NCI-H1092 treated with DMSO at 0.1 percent for 48 hours (cell line): ENCODE measurements at places on chromosomes 1 and 21.
A peak's percentile ranks its signal among the peaks of the same experiment; 100 is the strongest.

- no peak for DNase-seq
Measured at GRCh38 chr1:31689854-31690253, 14.0 kb downstream of the COL16A1 start.

- DNase-seq = no peak
Measured at GRCh38 chr1:180946541-180947498, 34.1 kb downstream of the KIAA1614 start.

GRCh38 chr1:231147896-231148295 is 14.0 kb upstream of the TRIM67 start:
- no peak for DNase-seq

DNA sequence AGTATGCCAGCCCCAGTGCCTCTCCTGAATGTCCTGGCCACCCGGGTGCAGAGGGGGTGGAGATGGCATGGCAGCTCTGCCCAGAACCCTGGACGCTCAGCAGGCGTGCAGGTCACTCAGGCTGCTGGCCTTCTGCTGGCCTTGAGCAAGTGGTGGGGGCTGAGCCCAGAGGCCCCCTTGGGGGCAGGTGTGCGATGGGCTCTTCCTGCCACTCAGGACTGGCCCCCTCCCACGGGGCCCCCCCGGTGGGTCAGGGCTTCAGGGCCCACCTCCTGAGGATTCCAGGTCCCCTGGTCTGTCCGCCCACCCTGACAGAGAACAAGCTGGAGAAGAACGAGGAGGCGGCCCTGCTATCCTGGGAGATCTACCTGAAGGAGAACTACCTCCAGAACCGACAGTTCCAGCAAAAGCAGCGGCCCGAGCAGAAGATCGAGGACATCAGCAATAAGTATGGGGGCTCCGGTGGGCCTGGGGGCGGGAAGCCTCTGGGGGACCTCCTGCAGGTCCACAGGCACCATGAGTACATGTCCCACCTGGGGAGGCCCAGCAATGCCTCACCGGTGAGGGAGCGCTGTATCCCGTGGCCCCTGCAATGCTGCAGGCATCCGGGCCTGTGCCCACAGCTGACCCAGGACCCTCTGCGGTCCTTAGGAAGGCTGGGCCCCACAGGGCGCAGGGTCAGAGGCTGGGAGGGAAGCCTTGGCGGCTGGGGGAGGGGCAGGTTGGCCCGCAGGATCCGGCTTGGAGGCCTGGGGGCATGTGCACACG is 37.0 kb upstream of the LRRC3 start:
- no peak for DNase-seq

DNA sequence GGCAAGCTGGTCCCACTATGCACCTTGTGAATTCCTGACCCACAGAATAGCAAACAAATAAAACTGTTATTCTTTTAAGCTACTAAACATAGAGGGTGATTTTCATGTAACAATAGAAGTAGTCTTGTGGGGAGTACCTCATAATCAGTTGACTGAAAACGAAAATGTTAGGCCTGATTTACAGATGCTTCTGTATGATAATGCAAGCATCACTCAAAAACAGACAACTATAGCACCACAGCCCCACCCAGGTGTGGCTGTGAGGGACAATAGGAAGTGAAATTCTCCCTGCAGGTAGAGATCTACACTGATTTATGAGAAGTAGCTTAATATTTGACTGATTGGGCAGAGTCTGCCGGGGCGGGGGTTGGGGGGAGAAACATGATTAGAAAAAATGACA is 26.5 kb upstream of the KRTAP19-8 start:
- no peak for DNase-seq

- no peak for DNase-seq
Measured at GRCh38 chr1:109864047-109864822, 46.4 kb upstream of the CSF1 start.

DNA sequence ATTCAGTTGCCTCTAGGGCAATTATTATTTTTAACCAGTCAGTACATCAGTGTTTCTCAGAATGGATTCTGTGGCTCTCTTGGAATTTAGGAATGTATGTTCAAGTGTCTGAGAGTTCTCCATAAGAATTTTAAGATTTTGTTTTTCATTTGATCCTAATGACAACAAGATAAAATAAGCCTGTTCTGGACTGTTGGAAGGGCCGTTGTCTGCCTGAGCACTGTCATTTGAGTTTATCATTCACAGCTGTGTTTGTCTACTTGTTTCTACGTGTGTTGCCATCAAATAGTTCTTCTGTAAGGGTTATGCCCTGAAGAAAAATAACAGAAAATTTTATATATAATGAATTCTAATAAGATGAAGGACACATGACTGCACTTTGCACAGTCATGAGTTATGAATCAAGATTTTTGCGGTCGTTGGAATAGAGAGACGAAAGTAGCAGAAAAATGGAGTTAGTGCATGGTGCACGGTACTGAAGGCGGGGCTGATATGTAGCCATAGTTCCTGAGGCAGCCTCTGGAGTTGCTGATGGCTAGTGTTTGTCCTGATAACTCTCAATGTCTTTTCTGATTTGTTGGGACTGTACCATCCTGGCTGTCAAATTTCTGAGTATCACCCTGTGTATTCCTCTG is 92.5 kb downstream of the NOS1AP start:
- DNase-seq = no peak

GRCh38 chr1:183096894-183097293 is 73.7 kb downstream of the LAMC1 start:
- DNase-seq = no peak

GRCh38 chr1:14970115-14970798 is 183.3 kb upstream of the TMEM51 start:
- no peak for DNase-seq

- no peak for DNase-seq
Measured at GRCh38 chr1:92690212-92690906, 94.5 kb downstream of the EVI5 start.

- DNase-seq = peak; percentile 39
Measured at GRCh38 chr1:212607206-212607912, 1.2 kb upstream of the ATF3 start.

DNA sequence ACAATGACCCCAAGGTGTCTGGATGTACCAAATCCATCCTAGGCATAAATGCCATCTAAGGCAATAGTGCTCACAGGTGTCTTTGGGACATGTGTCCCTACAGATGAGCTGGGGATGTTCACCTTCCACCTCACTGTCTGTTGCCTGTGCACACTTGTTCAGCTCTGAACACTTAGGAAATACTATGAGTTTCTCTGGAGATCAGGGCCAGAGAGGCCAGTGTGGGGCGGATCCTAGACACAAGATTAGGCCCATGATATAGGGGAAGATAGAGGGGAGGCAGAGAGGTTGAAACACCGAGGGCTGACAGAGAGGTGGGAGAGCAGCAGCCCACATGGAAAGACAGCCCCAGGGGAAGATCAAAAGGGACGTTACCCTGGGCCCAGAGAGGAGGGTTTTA is 25.6 kb downstream of the C1orf116 start:
- no peak for DNase-seq

DNA sequence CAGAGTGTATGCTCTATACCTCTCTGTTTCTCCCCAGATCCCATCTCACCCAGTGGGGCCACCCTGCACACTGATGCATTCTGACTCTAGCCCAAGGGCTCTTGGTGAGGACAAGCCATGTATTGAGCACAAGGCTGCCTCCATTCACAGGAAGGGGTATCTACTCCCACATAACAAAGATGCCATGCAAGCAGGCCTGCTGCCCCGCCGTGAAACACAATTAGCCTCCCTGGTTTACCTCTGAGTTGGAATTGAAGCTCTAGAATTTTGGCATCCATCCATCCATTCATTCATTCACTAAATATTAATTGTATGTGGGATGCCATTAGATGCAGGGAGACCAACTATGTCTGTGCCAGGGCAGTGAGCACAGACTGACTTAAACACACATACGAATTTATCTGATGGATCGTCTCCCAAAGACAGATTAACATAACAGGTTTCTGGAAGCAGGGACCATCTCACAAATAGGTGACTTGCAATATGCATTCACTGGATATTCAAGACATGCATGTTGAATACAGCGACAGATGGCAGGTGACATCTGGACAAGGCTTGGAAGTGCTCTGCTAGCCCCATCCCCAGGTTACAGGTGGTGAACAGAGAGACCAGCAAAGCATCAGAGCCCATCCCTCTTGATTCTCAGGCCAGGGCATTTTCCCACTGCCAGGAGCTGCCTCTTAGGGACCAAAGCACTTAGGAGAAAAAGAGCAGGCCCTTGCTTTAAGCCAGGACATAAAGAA is 34.3 kb downstream of the TRABD2B start:
- no peak for DNase-seq

GRCh38 chr1:84653130-84653677 is 37.1 kb downstream of the SSX2IP start:
- DNase-seq = no peak

GRCh38 chr1:212559929-212560328 is 48.6 kb upstream of the ATF3 start:
- no peak for DNase-seq

- no peak for DNase-seq
Measured at GRCh38 chr1:67722292-67722944, 37.4 kb downstream of the GADD45A start.

GRCh38 chr1:20343149-20343937 is 52.7 kb downstream of the VWA5B1 start:
- DNase-seq = no peak

- DNase-seq = no peak
Measured at GRCh38 chr21:34944015-34944755, 104.9 kb downstream of the RUNX1 start.
